Hematopoietic multipotent progenitor cell treated with erythropoietin and hydrocortisone succinate and interleukin-3 and kit ligand, for 8 days (in vitro differentiated cells): ENCODE measurements at places on chromosomes 6 and 20.

- no peak for DNase-seq
Observed at GRCh38 chr6:46327779-46328178, 157.0 kb upstream of the ENPP5 start.

DNA sequence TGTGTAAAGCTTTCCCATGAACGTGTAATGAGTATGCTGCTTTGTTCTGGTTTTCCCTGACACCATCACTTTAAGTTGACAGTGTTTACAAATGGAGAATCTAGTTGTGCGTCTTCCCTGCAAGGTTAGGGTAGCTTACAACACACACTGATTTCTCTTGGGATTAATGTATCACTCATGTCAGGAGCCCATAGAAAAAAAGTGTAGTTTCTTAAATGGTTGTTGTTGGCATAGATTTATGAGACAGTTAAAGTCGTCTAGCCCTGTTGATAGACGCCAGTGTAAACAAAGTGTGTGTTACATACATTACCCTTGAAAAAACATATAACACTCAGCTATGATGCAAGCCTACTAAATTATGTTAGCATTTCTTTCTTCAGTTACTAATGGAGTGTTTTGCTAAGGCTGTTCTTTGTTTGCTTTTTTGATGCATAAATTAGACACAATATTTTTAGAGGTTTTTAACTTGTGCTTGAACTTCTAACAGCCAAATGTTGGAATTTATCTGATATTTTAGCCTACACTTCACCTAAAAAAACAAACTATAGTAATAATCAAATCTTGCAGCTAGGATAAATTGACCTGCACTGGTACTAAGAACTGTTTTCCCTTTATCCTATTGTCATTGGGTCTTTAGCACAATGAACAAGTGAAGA is 88.6 kb downstream of the RNF217 start:
- DNase-seq: no peak

DNA sequence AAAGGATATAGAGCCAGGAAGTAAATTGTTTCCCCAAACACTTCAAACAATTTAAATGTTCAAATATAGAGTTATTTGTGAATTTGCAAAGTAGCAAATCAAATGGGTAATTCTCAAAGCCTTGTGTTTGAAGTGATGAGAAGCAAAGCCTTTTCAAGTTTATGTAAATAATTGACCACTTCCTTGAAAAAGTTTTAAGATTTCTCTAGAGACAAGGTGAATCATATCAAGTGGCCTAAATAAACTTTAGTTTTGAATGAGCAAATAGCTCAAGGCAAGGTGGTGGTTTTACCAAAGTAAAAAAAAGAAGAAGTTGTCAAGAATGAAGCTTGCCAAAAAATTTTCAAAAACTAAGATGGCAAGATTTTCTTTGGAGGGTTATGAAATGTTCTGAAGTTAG is 42.6 kb upstream of the IFNGR1 start:
- DNase-seq: no peak

GRCh38 chr6:33960345-33961313 is 156.8 kb upstream of the MLN start:
- peak; percentile 82 for DNase-seq

- no peak for DNase-seq
Observed at GRCh38 chr6:106790935-106791334, 161.6 kb downstream of the QRSL1 start.

- no peak for DNase-seq
Observed at GRCh38 chr6:39445667-39446066, 123.2 kb upstream of the KCNK16 start.

GRCh38 chr6:146851837-146852236 is 253.1 kb downstream of the ADGB start:
- DNase-seq: no peak

- peak; percentile 11 for DNase-seq
Observed at GRCh38 chr20:51014797-51015722, 7.8 kb downstream of the KCNG1 start.

DNA sequence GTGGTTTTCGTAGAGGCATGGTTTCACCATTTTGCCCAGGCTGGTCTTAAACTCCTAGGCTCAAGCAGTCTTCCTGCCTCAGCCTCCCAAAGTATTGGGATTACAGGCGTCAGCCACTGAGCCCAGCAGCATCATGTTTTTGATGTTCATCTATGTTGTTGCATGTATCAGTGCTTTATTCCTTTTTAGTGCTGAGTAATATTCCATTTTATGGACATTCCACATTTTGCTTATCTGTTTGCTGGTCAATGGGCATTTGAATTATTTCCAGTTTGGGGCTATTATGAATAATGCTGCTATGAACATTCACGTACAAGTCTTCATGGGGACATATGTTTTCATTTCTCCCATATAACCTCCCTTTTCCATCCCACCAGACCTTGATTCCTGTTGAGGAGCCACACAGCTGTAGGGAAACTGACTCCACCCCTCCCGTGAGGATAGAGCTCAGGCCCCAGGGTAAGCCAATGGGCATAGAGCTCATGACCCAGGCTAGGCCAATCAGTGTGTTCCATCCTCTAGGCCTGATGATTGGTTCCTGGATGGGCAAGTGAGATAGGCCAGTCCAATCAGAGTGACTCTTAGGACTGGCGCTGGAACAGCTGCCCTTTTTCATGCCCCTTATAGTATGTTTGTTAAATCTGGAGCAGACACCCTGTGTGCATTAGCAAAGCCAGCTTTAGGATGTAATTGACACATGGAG is 49.5 kb downstream of the DLGAP4 start:
- no peak for DNase-seq

DNA sequence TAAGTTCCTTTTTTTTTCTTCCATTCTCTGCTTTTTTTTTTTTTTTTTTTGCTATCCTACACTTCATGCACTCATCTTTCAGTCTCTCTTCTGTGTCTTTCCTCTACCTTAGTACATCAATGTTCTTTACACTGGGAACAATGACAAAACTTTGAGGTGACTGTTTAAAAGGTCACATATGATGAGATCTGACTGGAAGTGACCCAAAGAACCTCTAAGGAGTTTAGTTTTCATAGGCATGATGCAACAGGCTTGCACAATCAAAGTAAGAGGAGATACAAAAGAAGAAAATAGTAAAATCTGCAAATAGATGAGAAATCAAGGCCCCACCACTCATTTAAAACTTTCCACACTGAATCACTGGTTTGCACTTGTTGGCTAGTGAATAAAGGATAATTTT is 840.8 kb downstream of the TBC1D32 start:
- DNase-seq: no peak

- DNase-seq: no peak
Observed at GRCh38 chr6:156886409-156886808, 109.2 kb downstream of the ARID1B start.

GRCh38 chr20:10824750-10825500 is 151.1 kb upstream of the JAG1 start:
- no peak for DNase-seq

DNA sequence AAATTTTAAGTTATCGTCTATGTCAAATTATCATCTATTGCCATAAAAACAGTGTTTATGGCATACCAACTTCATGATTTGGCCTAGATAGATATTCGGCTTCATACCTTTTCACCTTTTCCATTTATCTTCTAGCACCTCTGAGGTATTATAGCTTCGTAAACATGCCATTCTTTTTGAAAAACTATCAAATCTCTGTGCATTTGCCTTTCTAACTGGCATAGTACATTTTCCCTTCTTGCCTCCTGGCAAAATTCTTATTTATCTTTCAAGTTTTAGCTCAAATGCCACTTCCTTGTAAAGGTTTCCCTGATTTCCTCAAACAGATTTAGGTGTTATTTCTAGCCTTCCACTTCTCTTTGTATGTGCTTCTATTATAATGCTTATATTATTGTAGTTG is 7.0 kb upstream of the REV3L start:
- DNase-seq: no peak

DNA sequence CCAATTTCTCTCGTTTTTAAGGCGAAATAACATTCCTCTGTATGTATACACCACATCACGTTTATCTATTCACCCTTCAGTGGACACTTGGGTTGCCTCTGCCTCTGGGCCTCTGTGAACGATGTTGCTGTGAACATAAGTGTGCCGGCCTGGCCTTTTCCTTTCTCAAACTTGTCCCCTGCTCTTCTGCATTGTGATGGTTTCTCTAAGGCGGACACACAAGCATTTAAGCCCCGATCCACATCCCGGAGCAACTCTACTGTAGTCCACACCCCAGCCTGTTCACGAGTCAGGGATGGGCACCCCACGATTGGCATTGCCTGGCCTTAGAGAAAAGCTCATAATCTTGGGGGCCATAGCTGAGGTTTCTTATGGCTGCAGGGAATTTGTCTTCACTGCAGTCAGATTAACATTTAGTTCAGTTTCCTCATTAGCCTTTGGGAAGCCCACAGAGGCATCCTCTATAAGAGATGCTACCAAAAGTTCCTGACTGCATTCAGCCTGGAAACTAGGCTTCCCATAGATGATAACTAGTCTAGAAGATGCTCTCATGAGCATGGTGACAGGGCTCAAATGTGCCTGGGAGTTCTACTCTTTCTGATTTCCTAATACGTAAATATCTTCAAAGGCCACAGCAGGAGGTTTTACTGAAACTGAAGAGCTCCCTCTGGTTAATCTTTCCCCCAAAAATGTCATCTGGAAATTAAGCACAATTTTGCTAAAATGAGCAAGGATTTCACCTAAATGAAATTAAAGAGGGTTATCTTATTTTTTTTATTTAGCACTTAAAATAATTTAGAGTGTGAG is 762 bp downstream of the ZC3H12D start:
- no peak for DNase-seq

DNA sequence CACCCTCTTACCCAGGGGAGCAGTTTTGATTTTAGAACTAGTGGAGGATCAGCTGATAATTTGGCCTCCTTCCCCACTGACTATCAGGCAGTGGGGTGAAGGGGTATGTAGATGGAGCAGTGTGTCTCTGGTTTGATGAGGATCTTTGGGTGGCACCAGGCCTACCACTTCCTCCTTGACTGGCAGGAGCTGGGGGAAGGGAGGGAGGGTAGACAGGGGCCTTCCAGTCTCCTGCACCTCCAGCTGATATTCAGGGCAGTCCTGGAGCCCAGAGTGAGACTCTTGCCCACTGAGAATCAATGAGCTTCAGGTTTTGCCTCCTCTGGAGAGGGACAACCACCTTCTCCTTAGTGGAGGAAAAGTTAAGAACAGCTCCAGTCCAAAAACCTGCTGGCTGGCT is 3.2 kb downstream of the DEF6 start:
- DNase-seq: peak; percentile 56

GRCh38 chr20:23519556-23519955 is 28.6 kb downstream of the CST8 start:
- no peak for DNase-seq

DNA sequence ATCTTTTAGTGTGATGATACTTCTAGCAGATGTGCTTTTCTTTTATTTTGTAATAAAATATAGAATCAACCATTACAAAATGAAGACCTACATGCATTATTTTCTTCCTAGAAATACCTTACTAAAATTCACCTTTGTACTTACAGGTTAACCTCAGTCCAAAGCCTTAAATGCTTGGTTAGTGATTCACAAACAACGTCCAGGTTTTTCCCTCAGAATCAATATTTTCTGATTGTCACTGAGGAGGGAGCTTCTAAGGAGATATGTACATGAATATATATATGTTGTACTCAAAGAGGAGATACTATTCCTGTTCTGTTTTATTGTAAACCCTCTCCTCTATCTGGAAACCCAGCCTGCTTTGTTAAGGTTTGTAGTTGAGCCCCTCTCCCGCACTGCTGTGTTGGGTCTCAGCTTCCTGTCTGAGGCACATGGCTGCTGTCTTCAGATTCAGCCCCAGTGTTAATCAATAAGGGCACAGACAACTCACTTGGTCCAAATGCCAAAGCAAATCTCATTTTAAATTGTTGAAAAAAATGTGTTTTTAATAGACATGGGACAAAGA is 33.9 kb upstream of the HS3ST5 start:
- DNase-seq: no peak

- DNase-seq: no peak
Observed at GRCh38 chr20:23232679-23233308, 117.8 kb upstream of the NXT1 start.

DNA sequence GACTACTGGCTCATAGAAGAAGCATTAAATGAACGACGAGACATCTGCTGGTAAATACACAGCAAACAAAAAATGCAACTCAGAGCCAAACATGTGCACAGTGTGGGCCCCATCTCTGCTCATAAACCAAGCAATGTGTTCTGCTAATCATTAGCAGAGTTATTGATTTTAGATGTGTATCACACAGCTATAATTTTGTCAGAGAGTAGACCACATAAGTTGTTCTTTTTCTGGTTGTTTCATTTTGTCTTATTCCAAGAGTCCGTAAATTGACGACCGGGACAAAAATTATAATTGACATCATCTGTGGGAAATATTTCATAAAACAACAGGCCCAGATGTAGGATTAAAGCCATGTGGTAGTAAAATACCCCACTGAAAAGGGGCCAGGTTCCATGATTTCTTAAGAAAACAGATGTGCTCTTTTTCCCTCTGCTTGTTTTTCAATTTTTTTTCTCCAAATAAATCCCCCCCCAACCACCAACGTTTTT is 423.6 kb downstream of the HAO1 start:
- DNase-seq: no peak

DNA sequence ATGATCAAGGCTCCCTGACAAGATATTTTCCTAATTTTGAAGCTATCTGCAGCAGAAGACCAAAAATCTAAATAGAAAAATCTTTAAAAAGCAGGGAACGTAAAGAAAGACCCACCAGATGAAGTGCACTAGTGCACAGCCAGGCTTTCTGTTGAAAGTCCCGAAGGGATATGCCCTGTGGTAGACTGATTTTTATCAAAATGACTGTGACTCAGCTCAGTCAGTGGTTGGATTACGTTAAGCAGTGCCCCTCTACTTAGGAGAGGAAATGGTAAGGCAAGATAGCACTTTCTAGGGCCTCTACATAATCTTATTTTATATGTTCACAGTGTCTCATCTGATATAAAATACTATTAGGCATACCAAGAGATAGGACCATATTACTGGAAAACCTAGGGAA is 123.4 kb upstream of the RAB32 start:
- DNase-seq: peak; percentile 4

GRCh38 chr20:50058662-50059402 is 54.1 kb downstream of the UBE2V1 start:
- no peak for DNase-seq

DNA sequence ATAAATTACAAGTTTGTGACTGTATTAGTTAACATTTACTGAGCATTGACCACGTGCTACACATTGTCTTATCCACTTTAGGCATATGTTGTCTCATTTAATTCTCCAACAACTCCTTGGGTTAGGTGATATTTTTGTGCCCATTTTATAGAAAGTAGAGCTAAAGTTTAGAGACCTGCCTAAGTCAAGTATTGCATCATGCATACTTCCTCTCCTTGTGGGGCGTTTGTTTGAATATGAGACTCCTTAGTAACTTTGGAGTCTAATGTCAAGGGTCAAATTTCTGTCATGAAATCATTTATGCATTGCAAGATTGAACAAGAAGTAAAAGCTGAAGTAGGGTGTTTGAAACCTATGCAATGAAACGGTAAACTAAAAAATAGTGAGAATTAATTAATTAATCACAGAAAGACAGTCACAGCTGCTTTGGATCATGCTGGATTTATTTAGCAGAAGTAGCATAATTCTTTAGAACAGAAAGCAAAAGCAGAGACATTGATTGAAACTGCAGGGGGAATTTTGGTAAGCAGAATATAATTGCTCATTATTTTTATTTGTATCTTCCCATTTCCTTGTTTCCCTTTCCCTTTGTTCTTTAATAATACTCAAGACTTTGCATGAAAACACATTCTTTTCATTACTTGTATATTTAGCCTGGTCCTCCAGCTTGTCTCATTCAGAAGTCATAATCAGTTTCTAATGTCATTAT is 1374.4 kb upstream of the GJE1 start:
- no peak for DNase-seq
